ENCODE measurements at places on chromosomes 12 and 14.
A peak's percentile ranks its signal among the peaks of the same experiment; 100 is the strongest.

DNA sequence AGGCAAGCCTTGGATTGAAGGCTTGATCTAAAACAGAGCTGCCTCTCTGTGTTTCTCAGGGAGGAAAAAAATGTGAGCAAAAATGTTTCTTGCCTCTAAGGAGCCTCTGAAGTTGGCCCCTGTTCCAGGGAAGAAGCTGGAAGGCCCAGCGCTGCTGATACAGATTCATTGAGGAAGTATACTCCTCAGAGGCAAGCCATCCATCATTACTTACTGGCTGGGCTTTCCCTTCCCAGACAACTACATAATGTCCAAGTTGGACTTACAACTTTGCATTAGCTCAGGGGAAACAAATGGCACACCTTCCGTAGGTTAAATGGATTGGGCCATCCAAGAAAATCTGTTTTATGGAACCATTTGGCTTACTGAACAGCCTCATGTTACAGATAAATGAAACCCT lies 263.7 kb upstream of the SEL1L start:
- DNase-seq: no peak

GRCh38 chr12:131389054-131390013 lies 321.6 kb upstream of the SFSWAP start:
- DNase-seq: no peak

DNA sequence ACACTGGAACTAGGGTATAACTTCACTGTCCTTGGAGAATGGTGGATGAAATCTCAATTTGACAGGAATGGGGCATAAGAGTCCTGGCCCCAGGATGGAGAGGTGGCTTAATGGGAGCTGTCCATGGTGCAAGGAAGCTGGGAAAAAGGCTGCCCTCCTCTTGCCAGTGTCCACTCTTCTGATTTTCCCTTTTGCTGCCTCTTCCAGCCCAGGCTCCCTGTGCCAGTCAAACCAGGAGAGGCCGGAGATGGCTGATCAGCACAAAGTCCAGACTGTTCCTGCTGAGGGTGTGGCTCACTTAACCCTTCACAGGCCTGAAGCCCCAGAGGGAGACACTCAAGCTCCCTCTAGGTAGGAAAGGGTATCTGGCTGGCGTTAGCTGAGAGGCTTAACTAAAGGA lies at the start of gene MYO1A:
MYO1A (minus strand) TSS at position 240 of the 400 bp plus-strand sequence. CDS start 1,806 bp downstream, outside the sequence.
- no peak for DNase-seq

DNA sequence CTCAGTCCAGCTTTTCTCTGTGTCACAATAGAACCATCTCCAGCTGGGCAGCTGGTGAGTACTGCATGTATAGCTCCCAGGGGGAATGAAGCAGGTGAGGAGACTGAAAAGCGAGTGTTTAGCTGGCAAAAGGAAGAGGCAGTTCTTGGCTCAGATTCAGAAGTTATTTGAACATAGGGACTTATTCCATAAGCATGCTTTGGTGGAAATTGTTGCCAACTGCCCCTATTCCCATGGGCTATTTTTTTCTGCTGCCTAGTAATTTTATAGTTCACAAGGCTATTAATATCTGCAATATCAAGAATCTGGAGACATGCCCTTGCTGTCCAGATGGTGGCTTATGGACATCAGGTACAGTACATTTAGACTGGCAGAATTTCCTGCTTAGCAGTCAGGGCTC lies 1112.7 kb downstream of the LRFN5 start:
- DNase-seq: no peak

DNA sequence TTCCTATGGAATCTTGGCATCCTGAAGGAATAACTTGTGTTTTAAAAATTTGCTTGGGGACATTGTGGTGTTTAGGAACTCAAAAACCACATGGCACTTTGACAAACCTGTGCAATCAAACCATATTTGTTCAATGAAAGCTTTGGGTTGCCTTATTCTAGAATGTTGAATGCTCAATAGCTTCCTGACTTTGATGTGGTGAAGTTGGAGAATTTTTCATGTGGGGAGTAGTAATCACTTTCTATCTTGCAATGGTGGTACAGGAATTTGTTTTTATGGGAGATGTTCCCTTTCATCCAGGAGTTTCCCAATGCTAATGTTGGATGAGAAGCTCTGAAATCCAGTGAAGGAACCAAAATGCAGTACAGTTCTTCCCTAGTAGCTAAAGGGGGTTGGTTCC lies 42.2 kb upstream of the LDHB start:
- no peak for DNase-seq

DNA sequence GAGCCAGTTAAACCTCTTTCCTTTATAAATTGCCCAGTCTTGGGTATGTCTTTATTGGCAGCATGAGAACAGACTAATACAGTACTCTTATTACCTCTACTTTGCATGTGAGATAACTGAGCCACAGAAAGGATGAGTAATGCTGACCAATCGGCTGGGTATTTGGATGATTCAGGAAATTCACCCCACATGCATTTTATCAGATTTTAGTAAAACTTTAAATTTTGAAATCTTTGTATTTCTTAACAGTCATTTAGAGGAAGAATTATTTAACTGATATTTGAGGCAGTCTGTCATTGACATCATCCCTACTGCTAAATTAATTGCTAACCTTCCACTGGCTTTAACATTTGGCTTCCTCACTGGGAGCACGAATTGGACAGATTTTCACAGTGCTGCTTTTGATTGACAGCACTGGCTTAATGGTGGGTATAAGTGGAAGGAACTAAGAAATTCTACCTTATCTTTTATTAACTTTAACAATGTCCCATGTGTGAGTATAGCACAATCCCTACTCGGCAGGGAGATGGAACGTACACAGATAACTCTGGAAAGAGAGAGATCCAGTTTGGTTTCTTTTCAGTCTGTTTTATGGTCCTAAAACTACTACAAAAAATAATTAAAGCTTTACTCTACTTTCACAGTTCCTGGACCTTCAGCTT lies 261.0 kb downstream of the DACT1 start:
- DNase-seq: no peak

DNA sequence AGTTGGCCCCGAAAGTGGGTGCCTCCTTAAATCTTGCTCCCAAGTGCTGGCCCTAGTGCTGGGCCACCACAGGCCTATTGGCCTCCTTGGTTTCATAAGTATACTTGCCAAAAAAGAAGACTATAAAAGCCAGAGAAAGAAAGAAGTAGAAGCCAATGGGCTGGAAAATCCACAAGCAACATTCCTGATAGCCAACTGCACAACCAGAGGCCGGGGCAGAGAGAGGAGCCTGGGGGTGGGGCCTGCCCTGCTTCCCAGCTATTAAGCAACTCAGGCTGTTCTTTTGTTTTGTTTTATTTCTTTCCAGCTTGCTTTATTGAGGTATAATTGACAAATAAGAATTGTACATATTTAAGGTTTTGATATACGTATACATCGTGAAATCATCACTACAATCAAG lies 177.2 kb upstream of the NTF3 start:
- DNase-seq: no peak

DNA sequence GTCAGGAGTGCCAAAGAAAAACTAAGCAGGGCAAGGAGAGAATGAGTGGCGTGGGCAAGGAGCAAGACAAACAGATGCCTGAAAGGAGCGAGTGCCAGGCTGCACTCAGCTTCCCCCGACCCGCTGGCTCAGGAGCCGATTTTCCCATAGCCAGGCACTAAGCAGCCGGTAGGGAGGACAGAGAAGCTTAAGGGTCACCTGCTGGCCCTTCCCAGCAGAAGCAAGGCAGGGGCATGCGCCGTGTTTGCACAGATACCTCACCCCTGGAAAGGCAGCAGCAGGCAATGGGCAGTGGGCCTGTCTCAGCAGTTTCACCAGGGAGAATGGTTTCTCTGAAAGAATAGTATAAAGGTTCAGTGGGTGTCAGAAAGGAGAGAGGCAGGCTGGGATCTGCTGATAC lies 104.9 kb upstream of the FKBP4 start:
- no peak for DNase-seq

DNA sequence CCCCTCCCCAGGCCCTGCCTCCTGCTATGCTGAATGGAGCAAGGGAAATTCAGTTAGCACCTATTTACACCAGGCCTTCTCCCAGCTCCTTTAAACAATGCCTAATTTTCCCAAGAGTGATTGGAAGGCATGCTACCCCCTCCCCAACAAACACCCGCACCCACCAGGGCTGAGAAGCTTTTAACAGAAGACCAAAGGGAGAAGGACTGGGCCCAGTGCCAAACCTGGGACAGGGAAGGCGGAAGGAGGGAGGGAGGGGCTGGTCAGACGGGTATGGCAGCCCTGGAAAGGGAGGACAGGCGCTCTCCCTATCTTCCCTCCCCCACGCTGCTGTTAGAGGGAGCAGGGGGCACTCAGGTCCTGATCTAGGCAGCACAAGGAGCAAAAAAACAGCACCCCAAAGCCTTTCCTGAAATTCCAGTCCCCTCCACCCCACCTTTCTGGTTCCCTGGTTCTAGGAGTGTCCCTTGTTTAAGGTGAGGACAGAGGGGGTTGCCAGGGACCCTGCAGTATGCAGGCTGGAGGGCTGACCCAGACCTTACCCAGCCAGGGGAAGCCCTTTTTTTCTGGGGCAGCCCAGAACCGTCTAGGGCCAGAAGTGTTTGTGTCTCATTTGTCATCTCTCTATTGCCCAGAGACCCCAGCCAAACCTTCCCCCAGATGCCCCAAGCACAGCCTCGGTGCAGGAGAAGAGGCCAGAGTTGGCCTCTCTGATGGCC lies 2.4 kb upstream of the KRT8 start:
- DNase-seq: no peak

- no peak for DNase-seq
Measured at GRCh38 chr12:32560520-32560919, 118.6 kb upstream of the DNM1L start.

DNA sequence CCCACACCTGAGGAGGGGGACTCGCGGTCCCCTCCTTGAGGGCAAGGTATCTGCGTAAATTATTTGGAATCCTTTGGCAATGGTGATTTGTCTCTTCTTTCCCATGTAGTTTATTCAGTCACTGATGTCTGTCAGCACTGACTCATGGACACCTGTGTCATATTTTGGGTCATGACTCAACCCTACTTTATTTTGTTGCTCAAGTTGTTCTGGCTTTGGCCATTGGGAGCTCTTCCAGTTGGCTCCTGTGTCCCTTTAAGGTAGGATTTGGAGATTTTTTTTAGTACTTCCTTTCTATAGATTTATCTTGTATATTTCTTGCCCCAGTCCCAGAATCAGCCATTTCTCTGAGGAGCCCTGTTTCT lies 47.4 kb upstream of the C14orf180 start:
- DNase-seq: no peak

DNA sequence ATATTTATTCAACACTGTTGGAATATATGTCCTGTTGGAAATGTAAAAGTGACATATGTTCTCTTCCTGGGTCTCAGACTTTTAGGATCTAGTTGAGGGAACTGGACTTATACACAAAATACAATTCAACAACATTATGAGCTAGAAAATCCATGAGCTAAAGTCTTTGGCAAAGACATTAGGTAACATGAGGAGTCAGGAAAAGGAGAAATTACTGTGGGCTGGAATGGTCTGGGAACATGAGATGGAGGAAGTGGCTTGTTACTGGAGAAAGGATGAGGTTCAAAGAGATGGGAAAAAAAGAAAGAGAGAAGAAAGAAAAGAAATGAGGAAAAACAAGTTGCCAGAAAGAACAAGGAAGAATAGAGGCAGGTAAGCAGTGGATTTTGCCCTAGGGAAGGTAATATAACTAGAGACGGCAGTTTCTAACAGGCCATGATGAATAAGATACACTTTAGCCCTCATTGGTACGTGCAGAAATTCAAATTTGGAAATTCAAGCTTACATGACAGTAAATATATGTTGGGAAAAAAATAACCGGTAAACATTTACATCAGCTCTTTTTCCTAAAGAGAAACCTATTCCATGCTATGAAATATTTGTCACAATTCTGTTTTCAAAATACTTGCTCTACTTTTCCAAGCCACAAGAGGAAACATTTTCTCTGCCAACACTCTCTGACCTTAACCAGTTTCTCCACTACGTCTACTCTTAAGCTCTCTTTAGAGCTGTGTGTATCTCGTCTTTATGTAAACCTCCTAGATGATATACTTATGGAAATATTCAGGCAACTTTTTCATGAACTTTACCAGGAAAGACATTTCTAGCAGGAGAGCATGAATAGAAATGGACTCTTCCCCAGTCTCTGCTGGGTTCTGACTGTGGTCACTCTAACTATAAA lies 268.8 kb upstream of the BTG1 start:
- no peak for DNase-seq

DNA sequence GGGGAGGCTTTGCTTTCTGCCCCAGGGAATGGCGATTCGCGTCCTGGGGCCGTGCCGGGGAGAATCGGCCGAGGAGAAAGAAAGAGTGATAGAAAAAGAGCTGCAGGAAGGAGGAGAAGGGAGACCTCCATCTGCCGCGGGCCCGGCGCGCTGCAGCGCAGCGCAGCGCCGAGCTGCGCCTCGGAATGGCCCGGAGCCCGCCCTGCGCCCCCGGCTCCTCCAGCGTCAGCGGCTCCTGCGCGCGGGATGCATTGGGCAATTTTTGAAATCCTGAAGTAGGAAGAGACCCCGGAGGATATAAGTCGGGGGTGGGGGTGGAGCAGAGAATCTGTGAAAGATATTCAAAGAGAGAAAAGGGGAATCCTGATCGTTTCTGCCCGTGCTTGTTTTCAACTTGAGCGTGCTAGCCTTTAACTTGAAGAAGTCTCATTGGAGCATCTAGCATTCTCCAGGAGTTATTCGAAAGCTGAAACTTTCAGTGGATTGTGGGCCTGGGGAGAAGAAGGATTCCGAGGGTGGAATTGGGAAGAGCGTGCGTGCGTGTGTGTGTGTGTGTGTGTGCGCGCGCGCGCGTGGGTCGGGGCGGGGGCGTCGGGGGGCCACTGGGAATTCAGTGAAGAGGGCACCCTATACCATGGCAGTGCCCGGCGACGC lies 441 bp downstream of the PDE3A start:
- peak; percentile 7 for DNase-seq

- DNase-seq: no peak
Measured at GRCh38 chr14:92435154-92435553, 78.4 kb upstream of the RIN3 start.

GRCh38 chr12:66187821-66188220 lies 1.2 kb upstream of the IRAK3 start:
- no peak for DNase-seq

- DNase-seq: no peak
Measured at GRCh38 chr12:131118371-131118770, 164.7 kb downstream of the ADGRD1 start.

DNA sequence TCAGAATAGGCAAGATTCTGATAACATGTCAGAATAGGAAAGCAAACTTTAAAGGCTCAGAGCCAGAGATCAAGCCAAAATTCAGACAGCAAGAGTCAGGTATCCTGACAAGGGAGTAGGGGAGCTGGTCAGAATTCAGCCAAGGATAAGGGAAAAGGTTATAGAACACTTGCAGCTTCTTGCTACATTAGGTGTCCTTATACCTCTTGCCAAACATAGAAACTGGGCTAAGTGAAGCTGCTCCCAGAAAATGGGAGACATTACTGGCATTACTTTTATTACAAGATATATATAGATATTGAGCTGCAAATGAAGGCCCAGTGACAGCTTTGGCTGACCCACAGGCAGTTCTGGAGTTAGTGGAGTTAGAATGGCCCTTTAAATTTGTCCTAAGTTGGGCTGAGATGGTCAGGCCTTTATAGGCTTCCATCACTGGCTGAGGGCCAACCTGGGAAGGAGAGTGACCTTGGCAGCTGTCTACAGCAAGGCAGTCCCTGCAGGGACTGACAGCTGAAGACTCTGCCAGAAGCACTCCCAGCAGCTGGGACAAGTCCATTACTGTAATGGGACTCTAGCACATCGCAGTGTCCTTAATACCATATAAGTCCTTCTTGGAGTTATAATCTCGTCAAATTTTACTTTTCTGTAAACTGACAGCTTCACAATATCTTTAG lies 83.0 kb downstream of the LRRC9 start:
- DNase-seq: no peak

All from putamen (tissue), 1 donor.